Effector memory CD4-positive, alpha-beta T cell (primary cell): ENCODE measurements at places on chromosomes 7 and 10.

DNA sequence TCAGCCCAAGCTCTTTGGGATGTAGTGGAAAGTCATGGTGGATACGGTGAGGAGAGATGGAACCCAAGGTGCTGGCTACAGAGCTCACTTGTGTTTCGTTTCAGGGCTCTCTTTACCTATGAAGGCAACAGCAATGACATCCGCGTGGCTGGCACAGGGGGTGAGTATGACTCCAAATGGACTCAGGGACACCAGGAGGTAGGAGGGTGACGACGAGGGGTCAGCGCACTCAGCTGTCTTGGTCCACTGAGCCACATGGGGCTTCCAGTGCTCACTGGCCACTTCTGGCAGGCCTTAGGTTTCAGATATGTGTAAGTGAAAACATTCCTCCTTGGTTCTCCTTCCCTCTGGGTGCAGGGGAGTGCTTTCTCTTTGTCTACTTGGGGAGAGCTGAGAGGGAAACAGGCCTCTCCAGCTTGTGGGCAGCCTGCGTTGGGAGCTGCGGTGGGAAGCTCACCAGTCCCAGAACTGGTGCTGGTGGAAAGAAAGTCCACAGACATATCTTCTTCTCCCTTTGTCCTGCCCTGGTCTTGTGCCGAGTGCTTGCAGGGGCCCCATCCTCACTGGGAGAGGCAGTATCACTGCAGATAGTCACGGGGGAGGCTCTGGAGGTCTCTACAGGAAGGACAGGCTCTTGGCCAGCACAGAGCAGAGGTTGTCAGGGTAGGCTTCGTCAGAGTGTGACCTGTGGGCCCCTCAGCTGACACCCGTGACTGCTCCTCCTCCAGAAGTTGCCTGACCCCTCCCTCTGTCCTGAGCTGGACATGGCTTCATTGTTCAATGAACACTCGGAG lies 5.8 kb downstream of the DBNL start:
- no peak for DNase-seq

DNA sequence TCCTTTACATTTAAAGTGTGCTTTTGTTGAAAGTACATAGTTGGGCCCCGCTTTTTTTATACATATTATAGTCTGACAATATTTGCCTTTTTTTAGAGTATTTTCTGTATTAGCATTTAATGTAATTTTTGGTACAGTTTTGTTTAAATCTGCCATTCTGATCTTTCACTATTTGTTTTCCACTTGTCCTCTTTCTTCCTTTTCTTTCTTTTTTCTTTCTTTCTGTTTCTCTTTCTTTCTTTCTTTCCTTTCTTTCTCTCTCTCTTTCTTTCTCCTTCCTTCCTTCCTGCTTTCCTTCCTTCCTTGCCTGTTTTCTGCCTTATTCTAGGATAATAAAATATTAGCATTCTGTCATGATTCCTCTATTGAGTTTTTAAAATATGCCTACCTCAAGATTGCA lies 9.5 kb downstream of the LIPK start:
- DNase-seq = no peak

GRCh38 chr7:121530227-121531174 lies 134.4 kb upstream of the FAM3C start:
- no peak for DNase-seq

GRCh38 chr7:43689115-43689514 lies 40.2 kb downstream of the COA1 start:
- no peak for DNase-seq

GRCh38 chr7:45717537-45718235 lies 143.5 kb downstream of the ADCY1 start:
- no peak for DNase-seq

DNA sequence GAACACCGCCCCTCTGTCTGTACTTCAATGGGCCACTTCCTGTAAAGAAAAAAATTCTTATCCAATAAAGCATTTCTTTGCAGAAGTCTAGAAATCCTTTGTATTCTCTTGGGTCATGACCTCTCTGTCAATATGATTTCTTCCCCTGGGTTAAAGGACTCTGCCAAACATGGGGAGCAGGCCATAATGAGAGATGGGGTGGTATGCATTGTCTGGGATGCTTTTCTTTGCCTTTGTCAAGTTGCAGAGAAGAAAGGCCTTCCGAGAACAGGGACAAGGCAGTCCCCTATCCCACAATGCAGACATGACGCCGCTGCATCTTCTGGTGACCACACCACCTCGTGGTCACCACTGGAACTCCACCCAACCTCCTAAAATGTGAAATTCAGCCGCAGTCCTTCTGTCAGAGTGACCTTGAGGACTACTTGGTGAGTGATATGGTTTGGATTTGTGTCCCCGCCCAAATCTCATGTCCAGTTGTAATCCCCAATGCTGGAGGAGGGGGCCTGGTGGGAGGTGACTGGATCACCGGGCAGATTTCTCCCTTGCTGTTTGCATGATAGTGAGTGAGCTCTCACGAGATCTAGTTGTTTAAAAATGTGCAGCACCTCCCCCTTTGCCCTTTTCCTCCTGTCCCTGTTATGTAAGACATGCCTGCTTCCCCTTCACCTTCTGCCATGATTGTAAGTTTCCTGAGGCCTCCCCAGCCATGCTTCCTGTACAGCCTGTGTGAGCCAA lies 15.2 kb upstream of the FRMPD2 start:
- no peak for DNase-seq

DNA sequence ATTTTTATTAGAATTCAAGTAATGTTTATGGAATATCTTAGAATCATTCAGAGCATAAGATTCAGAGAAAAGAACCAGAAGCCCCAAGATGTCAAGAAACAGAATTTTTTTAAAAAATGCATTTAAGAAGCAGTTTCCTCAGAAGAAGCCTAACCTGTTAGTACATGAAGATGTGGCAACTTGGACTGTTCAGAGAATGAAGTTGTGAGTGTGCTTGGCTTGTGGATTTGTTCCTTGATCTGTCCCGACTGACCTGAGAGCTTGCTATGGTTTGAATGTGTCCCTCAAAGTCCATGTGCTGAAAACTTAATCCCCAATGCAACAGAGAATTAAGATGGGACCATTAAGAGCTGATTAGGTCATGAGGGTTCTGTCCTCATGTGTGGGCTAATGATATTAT lies 13.8 kb upstream of the AFAP1L2 start:
- no peak for DNase-seq

DNA sequence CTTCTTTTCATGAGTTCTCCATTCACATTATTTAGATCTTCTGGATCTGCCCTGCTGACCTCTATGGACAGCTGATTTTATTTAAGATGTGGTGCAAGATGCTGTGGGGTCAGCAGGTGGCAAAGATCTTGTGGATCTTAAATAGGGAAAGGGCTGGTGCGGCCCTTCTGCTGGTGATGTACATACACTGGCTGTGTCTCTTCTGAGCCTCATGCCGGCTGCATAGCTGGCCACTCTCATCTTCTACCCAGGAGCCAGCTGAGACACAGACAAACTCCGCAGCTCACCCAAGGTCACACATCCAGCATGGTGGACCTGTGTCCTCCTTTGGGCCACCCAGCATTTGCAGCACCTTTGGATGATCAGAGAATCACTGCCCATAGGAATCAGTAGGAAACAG lies 9.7 kb downstream of the RBP3 start:
- DNase-seq = no peak

- DNase-seq = no peak
Observed at GRCh38 chr7:45891462-45892402, 3.4 kb downstream of the IGFBP1 start.

- no peak for DNase-seq
Observed at GRCh38 chr7:94223375-94224084, 171.2 kb upstream of the COL1A2 start.

DNA sequence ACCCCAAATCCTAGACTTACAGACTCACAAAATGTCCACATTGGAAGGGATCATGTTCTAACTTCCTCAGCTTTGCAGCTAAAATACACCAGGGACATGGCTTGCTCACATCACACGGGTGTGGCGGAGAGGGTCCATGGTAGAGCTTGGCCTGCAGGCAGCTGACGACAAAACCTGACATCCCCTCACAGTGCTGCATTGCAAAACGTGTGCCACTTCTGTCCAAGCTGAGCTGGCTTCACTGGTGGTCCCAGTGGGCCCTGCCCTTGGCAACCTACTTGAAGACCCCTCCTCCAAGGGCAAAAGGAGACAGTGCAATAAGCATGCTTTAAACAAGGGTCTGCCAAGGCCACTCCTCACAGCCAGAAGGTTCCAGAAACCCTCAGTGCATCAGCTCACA lies 21.9 kb downstream of the ANXA11 start:
- no peak for DNase-seq

DNA sequence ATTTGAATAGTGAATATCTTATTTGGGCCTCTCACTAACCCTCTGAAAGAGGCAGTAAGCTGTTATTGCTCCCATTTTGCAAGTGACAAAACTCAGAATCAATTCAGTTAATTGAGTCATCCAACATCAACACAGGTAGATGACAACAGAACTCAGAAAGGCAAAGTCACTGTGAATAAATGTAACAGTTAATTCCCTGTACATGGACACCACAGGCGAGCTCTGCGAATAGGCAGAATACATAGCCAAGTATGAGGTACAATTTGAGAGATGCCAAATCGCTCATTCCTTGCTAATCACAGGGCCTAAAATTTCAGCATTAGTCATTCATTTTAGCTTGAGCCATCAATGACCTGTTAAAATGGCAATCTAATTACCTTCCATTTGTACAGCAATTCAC lies 52.6 kb upstream of the HECTD2 start:
- no peak for DNase-seq

DNA sequence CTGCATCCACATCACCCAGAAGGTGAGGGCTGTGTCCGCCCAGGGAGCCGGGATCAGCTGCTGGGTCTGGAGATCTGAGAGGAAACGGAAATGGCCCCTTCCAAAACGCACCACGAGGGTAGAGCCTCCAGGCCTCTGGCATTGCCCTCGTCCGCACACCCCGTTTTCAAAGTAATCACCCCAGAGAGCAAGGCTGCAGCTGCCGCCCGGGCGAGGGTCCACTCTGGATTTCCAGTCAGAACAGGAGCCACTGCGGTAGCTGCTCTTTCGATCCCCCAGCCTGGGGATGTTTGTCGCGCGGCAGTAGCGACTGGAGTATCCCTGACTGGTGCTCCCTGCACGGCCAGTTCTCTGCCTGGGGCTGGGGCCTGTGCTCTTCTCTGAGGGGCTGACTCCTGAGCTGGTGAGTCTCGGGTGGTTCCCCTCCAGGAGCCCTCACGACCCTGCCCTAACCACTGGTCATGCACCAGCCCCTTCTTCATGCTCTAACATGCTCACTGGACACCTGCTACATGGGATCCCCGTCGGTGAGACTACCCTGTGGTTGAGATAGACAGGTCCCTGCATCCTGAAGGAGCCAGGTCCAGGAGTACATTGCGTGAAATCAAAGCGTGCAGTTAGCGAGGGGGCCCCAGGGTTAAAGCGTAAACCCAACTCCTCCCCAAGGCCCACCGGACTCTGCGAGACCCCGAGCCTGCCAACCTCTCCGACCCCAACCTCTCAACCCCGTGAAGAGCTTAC lies 99.2 kb downstream of the FOXL3 start:
- no peak for DNase-seq

DNA sequence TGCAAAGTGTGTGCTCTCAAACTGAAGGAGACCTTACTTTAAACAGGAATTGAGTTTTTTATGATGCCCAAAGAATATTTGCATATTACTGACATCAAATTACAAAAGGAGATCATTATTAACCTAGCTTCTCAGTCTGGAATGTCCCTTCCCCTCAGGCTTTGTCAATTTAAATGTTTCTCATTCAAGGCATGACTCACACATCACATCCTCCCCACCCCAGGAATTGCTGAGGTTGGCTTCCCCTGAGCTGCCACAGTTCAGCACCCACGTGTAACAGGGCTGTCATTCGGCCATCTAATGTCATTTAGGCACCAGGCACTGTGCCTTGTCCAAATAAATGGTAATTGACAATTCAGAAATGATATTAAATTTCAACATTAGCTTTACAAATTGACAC lies 305.9 kb upstream of the MGMT start:
- no peak for DNase-seq

GRCh38 chr10:34768261-34768971 lies 46.7 kb downstream of the PARD3 start:
- no peak for DNase-seq
